Fibroblast of skin of left quadriceps (primary cell): ENCODE measurements at places on chromosomes 7 and 10.
A peak's percentile ranks its signal among the peaks of the same experiment; 100 is the strongest.

GRCh38 chr10:79400146-79401004 lies 45.0 kb downstream of the ZCCHC24 start:
- no peak for DNase-seq

DNA sequence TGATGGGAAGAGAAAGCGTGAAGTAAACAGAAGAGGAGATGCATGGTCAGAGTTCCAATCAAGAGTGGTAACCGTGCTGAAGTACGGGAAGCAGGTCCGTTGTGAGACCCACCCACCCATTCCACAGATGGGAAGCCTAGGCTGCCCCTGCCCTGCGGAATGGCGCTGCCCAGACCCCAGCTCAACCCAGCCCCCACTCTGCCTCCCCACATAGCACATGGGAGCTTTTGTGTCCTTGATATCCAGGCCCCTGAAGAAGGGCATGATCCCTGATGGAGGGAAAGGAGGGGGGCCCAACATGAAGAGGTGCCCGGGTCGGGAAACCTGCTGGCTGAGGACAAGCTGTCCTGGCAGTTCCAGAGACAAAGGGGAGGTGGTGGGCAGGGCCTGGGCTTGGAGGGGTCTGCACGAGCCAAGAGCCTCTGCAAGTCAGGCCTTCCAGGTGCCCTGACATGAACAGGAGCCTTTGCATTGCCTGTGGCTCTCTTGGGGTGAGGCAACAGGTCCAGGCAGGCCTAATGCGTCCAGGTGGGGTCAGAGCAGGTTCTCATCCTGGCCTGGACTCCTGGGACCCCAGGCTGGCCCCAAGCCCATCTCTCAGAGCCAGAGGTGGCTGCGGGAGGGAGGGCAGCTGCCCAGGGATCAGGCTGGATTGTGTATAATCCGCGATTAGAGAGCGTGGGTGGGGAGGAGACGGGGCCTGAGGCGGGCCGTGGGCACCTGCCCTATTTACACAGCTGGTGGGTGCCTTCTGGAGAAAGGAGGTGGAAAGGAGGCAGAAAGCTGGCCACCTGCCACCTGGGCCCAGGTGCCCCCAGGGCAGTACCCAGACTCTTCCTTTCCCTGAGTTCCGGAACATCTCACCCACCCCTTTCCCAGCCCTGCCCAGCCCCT lies 23.5 kb downstream of the YKT6 start:
- DNase-seq, result no peak

DNA sequence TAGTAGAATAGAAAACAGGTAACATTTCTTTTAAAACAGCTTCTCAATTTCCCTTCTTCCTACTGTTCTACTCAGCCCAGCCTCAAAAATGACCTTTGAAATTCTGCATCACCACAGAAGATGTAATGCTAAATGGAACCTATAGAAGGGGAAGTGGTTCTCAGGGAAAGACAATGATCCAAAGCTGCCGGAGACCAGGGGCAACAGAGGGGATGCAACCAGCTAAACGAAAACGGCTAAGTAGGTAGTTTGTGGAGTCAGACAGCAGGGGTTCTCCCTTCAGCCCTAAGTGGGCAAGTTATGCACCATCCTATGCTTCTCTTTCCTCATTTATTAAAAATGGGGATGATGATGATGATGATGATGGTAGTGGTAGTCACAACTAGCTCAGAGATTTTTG lies 214.3 kb downstream of the ELMO1 start:
- DNase-seq, result no peak

GRCh38 chr10:5014936-5015335 lies 11.3 kb upstream of the AKR1C2 start:
- no peak for DNase-seq

- DNase-seq, result no peak
Measured at GRCh38 chr10:12699258-12699700, 302.2 kb downstream of the CCDC3 start.

DNA sequence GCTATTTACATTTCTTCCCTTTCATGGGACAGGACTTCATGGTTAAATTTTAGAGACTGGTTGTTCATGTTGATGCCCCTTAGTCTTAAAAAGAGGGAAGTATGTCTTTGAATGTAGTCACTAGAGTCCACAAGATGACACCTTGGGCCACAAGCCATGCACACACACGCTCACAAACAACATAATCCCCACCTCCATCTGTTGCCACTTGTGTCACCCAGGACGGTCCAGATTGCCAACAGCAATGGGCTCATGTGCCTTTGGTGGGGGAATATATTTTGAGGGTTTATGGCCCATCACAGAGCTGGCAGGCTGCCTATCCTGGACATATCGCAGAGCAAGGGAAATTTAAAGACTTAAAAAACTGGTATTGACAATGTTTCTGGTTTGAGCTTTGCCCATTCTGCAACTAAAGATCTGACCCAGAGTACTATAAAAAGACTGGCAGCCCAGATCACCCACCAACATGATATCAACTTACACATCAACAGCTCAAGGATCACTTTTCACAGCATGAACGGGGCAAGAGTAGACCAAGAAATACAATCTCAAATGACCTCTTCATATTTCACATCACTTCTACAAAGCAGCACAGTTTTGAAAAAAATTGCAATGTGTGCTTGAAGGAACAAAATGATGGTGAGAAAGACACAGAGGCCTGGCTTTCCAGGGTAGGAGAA lies 50.5 kb downstream of the STRA8 start:
- DNase-seq, result no peak

GRCh38 chr10:17219024-17219423 lies 9.0 kb upstream of the VIM start:
- no peak for DNase-seq

DNA sequence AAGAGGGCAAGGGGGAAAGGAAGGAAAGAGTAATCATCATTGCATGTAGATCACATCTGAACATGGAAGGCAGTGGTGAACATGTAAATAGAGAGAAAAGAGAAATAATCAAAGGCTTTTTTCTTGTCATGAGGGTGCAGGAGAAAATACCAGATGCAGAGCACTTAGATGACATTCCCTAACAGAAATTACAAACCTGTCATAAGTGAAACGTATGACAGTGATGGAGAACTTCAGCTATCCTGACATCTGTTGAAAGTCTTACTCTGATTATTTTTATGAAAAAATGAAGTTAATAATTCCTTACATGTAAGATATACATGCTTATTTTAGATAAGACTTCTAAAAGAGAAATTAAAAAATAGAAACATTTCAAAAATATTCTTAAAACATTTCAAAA lies 54.7 kb downstream of the BRAF start:
- DNase-seq, result no peak

GRCh38 chr10:18399158-18399557 lies 252.2 kb downstream of the NSUN6 start:
- no peak for DNase-seq

GRCh38 chr10:80771902-80772555 lies 234.3 kb downstream of the SH2D4B start:
- DNase-seq, result no peak

DNA sequence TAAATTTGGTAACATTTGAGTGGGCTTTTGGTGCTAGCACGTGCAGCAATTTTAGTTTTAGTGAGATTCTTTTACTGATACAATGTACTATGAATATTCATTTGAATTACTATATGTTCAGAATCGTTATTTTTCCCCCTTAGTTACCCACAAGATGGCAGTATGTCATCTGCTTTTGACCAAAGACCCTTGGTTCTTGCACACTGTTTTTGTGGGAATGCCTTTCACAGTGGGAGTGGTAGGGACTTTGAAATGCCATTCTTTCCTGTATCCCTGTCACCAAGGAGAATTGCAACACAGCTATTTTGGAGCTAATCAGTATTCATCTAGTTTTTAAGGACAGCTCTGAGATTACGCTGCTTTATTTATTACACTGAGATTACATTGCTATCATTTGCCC lies 40.6 kb downstream of the SEC23IP start:
- DNase-seq, result no peak

DNA sequence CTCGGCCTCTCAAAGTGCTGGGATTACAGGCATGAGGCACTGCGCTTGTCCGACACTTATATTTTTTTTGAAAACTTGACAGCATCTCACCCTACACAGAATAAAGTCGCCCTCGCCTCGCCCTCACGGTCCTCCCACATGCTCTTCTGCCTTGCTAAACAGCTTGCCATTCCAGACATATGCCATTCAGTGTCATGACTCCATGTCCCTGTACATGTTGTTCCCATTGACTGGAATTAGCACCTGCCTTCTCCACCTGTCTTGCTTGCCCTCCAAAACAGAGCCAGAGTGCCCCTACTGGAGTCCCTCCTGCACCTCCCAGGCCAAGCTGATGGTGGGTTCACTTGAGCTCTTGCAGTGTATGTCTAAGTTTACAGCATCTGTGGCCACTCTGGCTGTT lies 6.2 kb downstream of the NIPSNAP2 start:
- DNase-seq, result no peak

DNA sequence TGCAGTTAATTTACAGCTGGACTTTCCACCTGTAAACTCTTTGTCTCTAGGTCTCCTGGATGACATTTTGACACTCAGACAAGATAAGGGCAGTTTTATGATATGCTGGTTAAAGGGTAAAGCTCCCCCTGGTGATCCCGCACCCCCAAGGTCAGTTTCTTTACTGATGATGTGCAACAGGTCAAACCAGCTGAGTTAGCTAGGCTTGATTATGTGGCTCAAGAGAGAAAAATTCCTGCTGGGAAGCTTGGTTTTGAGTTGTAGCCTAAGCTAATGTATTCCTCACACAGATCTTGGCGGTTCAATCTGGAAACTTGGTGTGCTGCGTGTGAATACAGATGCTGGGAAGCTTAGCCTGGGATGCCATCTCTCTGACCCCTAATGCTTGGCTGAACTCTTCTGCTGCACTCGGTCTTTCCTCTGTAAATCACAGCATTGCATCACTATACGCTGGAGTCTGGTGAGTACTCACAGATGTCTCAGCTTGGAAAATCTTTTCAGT lies 11.4 kb upstream of the AKR1D1 start:
- DNase-seq, result peak; percentile 36

DNA sequence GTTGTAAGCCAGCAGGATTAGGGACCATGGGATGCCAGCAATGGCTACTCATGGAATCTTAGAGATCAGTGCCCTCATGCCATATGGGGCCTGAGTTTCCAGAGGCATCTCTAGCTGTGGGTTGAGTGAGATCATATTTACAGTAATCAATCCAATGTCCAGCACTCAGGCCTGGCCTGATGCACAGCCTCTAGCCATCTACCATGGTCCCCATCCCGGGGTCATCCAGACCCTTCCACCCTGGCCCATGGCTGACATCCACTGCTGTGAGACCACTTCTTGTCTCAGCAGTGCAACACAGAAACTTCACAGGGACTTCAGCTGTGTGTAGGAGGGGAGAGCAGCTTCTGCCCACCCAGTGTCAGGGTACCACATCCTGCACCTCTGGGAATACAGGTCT lies 6.5 kb upstream of the ADCY1 start:
- no peak for DNase-seq

DNA sequence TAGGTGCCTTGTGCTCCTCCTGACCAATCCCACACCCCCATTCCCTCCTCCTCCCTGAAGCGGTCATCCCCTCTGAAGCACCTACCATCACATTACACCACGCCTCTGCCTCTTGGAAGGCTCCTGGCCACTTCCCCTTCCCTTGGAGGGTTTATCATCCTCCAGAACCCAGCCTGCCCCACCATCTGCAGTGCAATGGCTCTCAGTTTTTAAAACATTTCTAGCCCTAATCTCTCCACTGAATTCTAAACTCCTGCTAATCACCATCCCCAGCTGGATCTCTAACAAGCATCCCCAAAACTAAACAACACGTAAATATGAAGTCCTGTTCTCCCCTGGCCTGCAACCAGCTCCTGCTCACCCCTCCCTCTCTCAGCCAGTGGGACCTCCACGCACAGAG lies 70.6 kb downstream of the PIP4K2A start:
- no peak for DNase-seq

GRCh38 chr10:47047577-47048525 lies 136.6 kb downstream of the PTPN20 start:
- no peak for DNase-seq

- DNase-seq, result no peak
Measured at GRCh38 chr7:132793474-132793873, 217.2 kb upstream of the PLXNA4 start.

DNA sequence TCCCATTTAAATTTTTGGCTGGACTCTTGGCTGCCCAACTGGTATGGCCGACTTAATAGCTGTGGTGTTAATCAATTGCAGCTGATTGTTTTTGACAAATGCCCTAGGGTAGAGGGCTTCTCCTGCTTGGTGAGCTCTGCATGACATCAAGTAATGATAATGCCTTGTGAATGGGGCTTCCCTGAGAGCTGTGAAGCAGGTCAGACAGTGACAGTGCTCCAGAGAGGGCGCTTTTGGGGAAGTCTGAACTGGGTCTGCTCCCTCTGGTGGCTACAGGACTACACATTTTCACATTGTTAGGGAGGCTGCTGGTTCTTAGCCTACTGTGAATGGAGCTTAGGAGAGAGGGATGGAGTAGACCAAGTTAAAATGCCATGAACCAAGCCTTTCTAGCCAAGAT lies 98.8 kb downstream of the SDK1 start:
- DNase-seq, result no peak

DNA sequence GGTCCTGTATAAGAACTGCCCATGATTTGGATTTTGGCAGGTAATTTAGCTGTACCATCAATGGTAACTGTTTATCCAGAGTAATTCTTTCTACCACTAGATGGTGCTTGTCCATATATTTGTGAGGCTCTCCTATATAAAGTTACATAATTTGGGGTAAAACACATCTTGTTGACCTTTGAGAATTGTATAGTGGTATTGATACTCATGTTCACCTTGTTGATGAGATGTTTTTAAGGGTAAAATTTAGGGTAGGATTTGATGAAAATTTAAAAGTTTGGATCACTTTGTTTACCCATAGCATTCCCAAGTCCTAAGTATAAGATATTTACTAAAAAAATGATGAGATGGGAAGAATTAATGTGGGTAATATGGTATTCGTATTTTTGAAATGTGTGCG lies 31.6 kb downstream of the ST7 start:
- DNase-seq, result no peak

DNA sequence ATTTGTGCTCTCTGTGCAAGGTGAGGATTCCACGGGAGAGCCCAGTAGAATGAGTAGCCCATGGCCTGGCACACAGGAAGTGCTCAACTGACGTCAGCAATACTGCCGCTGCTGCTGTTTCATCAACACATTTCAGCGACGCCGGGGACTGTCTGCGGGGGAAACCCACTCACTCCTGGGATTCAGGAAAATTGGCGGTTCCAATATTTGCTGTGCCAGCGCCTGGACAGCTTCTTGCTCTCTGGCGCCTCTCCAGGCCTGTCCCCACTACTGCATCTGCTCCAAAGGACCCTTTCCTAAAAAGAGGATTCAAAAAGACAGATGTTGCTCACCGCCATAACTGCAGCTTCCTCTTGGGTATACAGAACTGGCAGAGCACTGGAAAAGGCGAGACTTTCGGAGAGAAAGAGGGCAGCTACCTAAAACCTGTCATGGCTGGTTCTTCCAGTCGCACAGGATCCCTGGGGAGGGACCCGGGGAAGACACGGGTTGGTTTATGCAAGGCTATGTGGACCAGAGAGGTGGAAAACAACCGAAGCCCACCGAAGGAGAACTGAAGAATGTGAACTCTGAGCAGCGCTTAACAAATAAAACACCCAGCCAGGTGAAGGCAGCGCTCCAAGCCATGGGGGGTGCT lies 39.7 kb upstream of the ENO4 start:
- no peak for DNase-seq

- DNase-seq, result no peak
Measured at GRCh38 chr7:158499082-158499455, 88.6 kb downstream of the PTPRN2 start.

- no peak for DNase-seq
Measured at GRCh38 chr7:146176860-146177259, 60.3 kb downstream of the CNTNAP2 start.

GRCh38 chr10:119401671-119402395 lies 140.7 kb downstream of the RGS10 start:
- peak; percentile 80 for DNase-seq

GRCh38 chr7:2608921-2609411 lies 22.8 kb upstream of the TTYH3 start:
- DNase-seq, result no peak

GRCh38 chr7:137980308-137980707 lies 21.6 kb downstream of the CREB3L2 start:
- no peak for DNase-seq
